ENCODE measurements at places on chromosomes 7 and 10.

DNA sequence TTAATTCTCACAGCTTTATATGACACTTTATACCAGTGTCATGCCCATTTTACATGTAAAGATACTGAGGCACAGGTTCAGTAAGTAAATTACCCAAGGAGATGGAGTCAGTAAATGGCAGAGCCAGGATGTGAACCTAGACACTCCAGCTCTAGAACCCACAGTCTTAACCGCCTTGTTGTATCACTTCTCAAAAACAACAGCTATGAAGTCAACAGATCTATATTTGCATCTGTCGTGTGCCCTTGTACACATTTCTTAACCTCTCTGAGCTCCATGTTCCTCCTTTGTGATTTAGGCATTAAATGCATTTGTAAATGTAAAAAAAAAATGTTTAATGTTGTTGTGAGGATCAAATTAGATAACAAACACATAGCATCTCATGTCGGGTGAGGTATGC is 716.2 kb downstream of the SUGCT start:
- DNase-seq = no peak

GRCh38 chr7:76262683-76263402 is 39.6 kb upstream of the HSPB1 start:
- no peak for DNase-seq

DNA sequence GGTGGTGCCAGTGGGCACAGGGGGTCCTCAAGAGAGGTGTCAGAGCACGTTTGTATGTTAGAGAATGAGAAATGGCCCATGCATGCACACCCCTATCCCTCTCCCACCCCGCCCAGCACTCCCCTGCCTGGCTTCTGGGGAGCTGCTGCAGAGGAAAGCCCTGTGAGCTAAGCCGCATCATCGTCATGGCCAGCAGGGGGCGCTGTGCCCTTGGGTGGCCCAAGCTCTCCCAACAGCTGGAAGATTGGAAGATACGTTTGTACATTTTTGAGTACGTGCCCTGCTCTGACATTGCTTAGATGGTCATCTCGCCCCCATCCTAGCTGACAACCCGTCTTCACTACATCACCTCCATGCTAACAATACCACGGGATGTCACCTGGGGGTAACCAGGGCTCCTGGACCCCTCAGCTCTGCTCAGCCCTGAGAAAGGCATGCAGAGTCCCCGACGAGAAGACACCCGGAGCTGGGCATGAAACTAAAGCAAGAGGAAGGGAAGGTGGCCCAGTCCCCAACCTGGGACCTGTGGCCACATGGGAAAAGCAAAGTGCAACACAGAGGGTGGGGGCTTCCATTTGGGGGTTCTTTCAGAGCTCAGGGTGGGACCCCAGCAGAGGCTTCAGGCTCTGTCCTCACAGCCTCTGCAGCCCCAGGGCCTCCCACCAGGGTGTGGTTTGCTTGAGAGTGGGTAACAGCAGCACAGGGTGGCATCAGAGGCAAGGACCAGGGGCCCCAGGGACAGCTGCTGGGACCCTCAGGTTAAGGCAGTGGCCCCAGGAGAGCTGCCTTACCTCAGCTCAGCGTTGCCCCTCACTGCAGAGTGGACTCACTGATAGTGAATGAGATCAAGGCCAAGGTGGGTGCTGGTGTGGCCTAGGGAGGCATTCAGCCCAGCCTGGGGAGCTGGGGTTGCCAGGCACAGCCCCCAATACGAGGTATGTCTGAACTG is 136.6 kb downstream of the PTPN20 start:
- peak; percentile 48 for DNase-seq

GRCh38 chr7:18541181-18541870 is 45.8 kb downstream of the HDAC9 start:
- DNase-seq = no peak

DNA sequence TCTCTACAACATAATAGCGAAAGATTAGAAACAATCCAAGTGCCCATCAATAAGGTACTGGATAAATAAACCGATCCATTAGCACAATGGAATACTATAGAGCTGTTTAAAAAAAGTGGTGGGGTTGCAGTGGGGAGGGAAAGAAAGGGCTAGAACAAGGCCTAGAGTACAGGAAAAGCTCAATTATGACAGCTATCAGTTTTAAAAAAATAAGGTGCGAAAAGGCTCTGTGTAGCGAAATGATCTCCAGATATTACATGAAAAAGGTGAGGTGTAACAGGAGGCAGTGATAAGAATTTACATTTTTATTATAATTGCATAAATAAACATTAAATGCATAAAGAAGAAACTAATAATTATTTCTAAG is 30.8 kb downstream of the CYTH3 start:
- no peak for DNase-seq

DNA sequence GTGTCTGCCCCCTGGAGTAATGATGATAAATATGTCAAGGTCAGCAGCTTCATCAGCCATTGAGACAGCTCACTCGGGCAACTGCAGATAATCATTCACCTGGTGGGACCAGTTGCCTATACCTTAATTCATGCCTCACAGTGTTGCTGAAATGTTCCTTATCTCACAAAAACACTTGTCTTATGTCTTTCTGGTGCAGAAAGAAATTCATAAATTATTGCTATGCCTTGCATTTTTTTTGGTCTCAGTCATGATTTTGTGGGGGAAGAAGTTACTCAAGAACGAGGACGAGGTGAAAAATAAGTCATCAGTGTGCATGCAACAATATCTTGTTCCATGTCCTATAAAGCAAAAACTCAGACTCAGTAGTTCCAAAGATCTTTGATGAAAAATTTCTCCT is 16.0 kb downstream of the TRIL start:
- DNase-seq = no peak

DNA sequence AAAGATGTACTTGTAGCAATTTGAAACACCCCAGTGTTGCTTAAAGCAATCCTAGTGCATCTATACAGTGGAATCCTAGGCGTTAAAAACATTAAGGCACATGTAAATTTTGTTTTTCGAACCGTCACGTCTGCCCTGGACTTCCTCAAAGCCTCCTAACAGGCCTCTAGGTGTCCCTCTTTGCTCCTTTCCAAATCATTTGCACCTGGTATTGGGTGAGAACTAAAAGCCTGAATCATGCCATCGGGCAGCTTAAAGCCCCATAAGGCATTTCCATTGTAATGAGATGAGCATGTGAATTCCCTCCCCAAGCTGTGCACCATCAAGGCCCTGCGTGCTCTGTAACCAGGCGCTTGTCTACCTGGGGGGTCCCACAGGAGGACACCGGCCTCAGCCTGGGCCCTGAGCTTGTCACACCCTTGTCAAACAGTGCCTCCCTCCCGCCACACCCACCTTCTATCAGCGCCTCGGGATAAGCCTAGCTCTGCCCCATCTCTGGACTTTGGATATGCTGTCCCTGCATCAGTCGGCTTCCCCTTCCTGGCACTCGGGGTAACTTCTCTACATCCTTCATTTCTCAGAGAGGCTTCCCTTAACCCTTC is 89.2 kb downstream of the WDR11 start:
- no peak for DNase-seq

DNA sequence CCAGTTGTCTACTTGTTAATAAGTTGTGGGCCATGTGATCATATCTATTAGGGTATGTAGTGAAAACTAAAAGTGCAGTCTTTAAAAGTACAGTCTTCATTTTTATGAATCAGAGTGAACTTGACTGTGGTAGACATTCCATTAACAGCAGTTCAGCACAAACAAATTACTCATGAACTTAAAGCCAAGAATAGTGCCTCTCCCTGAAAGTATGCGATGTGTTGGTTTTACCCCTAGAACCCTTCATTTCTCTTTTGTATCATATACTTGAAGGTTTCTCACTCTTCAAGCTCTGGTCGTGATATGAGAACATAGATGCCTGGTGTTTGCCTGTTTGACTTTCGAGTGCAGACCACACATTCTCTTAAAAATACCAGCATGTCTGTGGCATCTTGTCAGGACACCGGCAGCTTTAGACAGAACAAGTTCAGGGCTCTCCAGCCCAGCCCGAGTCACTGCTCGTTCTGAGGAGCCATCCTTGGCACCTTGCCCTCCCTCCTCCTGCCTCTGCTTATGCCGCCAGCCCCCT is 159.3 kb downstream of the LCOR start:
- no peak for DNase-seq

DNA sequence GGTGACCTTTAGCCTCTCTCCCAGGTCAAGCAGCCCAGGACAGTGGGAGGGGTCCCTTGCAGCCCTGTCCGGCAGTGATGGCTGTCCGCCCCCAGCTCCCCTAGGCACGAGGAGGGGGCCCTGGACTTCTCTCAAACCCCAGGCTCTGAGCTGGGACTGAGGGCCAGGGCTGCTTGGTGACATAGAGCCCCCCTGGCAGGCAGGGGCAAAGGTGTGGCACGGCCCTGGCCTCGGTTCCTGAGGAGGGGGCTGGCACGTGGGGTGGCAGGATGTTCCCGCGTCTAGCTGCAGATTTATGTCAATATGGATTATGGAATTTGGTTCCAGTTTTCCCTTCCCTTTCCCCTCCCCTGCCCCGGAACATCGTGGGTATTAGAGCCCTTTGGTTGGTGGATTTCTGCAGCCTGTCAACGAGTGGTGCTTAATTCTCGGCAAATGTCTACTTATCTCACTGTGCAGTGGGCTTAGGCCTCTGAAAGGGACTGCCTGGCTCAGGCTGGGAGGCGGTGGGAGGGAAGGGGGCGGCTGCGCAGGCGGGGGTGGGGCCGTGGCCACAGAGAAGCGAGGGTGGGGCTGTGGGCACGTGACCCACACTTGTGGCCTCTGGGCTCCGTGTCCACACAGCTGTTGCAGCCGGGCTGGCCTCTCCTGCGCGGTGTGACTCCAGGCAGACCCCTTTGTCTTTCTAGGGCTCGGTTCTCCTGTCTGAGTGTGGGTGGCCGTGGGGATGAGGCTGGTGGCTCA is 19.3 kb downstream of the UNCX start:
- DNase-seq = no peak

DNA sequence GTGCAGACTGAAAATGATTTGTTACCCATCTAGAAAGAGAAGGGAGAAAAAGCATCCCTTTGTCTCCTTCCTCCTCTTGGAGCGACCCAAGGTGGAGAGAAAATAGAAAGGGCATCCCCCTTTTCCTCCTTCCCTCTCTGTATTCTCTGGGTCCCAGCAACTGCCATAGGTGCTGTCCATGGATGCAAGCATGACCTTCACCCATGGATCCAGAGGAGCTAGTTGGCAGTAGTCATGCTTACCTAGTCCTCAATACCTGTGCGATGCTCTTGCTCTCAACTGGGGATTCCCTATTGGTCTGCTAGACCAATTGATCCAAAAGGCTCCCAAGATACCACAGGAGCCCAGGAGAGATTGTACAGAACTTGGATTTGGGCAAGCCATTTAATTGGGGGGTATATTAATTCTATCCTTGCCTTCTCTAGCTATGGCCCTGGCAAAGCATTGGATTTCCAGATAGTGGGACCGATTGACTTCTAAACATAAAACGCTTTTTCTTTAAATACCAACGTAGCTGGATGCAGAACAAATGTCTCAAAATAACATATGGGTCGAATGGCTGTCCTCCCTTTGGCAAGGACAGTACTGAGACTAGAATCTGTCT is 547.8 kb upstream of the IGFBP3 start:
- no peak for DNase-seq

GRCh38 chr10:25174461-25175230 is at the start of gene GPR158:
TSS of gene GPR158 (plus strand) at chr10:25175001. CDS start at chr10:25175421, 420 bp downstream.
- no peak for DNase-seq

DNA sequence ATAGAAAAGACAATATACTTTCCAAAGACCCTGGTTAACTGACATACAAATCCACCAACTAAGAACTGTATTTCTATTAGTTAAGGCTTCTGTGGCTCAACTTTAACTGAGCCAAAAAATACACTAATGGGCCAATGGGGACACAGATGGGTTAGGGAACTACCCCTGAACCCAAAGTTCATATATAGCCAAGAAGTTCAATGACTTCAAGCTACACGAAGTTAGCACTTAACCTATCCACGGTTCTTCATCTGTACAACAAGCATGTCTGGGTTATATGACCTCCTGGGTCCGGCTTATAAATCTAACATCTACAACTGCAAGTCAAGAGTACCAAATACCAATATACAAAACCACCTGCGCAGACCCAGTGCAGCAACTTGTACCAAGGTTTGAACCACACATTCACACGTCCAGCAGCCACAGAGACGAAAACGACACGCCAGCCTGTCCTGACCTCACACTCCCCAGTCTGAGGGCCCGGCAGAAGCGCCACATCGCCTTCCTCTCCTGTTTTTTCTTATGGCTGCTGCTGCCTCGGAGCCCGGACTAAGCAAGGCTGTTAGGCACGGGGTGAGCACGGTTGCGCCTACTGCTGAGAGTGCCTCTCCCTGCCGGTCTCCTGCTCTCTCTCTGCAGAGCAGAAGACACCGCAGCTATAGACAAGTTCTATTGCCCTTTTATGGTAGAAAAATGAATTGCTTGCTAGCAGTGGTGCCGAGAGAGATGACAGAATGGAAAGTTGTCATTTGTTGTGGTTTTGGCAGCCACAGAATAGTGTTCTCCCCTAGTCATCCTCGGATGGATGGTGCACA is 86.3 kb downstream of the RNF216 start:
- peak; percentile 54 for DNase-seq

GRCh38 chr7:46024263-46024916 is 103.3 kb upstream of the IGFBP3 start:
- DNase-seq = no peak

- DNase-seq = no peak
Observed at GRCh38 chr10:69461243-69462025, 10.2 kb downstream of the TSPAN15 start.

DNA sequence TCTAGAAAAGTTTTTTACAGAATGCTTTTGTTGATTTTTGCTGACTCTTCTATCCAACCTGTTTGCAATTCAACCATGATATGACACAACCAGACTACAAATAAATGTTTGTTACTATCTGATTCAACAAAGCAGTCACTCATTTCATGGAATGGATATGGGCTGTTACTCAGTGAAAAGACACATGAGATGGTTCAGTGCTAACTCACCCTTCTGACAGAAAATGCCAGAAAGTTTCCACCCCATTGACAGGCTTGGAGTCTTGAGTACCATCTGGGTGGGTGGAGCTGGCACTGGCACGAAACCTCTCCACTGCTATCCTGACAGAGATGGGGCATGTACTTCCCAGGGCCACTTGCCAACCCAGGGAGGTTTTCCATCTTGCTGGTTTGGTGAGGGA is 39.5 kb downstream of the RBM28 start:
- DNase-seq = no peak

GRCh38 chr10:74310652-74311257 is 159.7 kb downstream of the ADK start:
- DNase-seq = no peak

DNA sequence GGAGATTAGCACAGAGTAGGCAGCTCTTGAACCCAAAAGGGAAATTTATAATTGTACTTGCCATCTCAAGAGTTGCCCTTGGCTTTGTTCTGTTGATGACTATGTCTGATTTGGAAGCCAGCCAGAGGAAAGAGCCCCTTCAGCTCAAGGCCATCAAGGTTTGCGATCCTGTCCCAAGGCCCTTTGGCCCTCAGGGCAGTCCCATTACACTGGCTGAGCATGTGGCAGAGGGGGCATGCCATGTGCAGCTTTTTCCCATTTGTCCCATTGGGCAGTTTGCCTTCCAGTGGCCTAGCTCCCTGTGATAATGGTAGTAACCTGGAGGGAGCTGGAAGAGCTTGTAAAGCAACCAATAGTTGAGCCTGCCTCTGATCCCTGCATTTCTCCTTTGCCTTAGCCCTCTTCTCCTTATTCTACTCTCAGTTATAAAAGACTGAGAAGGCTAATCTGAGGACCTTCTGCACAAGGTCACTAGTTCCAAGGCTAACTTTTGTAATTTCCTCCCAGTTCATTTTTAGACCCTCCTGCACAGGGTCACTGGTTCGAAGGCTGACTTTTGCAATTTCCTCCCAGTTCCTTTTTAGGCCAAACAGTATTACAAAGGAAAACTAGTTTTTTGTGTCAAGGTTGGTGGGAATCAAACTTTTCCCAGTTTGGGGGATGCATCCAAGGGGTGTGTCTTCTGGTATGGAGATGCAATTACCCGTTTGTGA is 31.0 kb upstream of the ARHGAP12 start:
- no peak for DNase-seq

- DNase-seq = no peak
Observed at GRCh38 chr10:128337860-128338378, 211.7 kb upstream of the MKI67 start.

Measured in stimulated activated CD8-positive, alpha-beta memory T cell treated with anti-CD3 and anti-CD28 coated beads, Interleukin-4, amount 100 ng/mL, for 1 hour (primary cell).